Stimulated activated CD8-positive, alpha-beta memory T cell treated with anti-CD3 and anti-CD28 coated beads, Interleukin-4, amount 100 ng/mL, for 4 hours (primary cell): ENCODE measurements at places on chromosomes 11 and 22.

DNA sequence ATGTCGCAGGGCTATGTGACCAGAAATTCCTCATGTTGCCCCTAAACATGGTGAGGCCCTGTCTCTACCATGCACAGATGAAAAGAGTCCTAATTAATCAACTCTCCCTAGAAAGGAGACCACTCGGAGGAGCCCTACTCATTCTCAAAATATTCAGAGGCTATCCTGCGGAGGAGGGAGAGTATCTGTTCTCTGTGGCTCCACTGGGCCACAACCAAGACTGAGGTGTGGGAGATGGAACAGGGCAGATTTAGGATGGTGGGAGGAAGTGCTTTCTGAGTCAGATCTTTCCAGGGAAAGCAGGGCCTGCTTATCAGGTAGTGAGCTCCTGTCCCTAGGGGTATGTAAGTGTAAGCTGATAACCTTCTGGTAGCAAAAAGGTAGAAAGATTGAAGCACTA lies 37.0 kb upstream of the PRDM11 start:
- no peak for DNase-seq

DNA sequence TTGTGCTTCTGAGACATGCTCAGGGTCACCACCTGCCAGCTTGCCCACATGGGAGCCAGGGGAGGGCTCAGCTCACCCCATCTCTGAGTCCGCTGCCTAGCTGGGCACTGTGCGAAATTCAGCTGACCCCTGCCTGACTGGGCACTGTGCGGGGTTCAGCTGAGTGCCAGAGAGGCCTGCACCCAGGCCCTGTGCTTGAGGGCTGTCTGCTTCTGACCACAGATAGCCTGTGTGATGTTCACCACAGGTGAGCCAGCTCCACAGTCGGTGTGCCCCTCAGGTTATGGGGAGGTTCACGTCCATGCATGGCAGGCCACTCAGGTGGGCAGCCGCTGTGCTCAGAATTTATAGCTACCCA lies 84.5 kb upstream of the SUSD2 start:
- DNase-seq = no peak

DNA sequence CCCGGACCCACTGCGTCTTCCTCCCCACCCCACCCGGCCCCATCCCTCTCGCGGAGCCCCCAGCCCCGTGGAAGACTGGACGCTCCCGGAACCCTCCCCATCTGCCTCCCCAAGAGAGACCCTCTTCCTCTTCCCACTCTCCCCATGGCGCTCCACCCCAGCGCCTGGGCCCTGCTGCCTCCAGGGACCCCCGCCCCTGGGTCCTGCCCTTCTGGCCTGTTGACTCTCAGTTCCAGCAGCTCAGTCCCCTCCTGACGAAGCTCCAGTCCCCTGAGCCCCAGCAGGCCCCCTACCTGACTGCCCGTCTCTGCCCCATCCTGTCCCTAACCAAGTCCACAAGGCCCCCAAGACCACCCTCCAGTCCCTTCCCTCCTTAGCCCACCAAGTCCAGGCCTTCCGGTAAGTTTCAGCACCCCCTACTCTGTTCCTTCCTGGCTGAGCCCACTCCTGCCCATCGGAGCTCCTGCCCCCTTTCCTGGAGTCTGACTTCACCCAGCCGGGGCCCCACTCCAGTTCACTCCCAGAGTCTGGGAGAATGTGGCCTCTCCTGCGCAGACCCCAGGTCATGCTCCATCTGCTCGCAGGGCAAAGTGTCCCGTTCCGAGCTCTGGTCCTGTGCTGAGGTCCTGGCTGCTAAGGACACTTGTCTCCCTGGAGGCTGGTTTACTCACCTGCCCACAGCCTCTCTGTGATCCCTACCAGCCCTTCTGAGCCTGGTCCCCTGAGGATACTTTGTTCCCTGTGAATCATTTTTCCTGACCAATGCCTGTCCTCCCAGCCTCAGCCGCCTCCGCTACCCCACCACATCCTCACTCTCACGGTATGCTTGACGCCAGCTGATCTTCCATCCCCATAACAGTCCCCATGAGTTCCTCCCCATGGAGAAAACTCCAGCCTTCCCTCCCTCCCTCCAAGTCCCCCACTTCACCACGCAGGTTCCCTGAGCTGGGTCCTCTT lies 722 bp downstream of the IFITM10 start:
- no peak for DNase-seq

GRCh38 chr11:99192716-99193115 lies 172.0 kb downstream of the CNTN5 start:
- DNase-seq = no peak

GRCh38 chr22:44347549-44347948 lies 34.8 kb upstream of the SHISAL1 start:
- DNase-seq = no peak

- DNase-seq = no peak
Measured at GRCh38 chr22:45502215-45503049, at the start of gene FBLN1. FBLN1 (plus strand) TSS chr22:45502883; CDS start chr22:45502986, 103 bp downstream.

GRCh38 chr22:27206374-27207133 lies 549.2 kb downstream of the MIAT start:
- DNase-seq = no peak

GRCh38 chr11:83727251-83727650 lies 441.1 kb upstream of the CCDC90B start:
- no peak for DNase-seq

DNA sequence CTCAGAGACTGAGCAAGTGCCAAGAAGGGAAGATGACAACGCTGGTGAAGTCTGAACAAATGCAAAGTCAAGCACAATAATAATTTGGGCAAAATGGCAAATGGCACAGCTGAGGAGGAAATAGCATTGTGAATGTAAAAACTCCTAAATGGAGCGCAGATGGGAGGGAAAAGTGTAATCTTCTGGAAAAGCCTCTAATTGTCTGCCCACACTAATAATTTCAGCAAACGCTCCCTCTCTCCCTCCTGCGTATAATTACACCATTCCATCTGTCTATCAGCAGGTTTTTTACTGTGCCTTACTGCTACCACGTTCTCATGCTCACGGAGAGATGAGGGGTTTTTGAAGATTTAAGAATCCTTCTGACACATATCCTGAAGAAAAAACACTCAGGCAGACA lies 302.6 kb downstream of the KIRREL3 start:
- DNase-seq = no peak

GRCh38 chr11:12785901-12786300 lies 111.7 kb downstream of the TEAD1 start:
- no peak for DNase-seq

DNA sequence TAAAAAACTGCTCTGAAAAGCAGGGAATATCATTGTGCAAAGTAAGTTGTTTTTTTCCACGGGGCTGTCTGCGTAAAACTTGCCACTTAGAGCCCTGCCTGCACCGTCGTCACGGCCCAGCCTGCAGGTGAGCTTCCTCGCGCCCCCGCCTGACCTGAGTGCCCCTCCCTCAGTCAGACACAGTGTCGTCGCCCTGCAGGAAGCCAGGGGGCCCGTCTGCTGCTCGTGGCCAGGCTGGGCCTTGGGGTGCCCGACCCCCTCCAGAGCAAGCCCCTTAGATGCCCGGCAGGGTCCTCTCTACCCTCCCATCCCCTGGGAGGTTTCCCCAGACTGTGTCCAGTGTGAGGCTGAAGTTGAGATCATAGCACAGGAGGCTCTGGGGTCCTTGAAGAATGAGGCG lies 31.6 kb downstream of the SBF1 start:
- no peak for DNase-seq

DNA sequence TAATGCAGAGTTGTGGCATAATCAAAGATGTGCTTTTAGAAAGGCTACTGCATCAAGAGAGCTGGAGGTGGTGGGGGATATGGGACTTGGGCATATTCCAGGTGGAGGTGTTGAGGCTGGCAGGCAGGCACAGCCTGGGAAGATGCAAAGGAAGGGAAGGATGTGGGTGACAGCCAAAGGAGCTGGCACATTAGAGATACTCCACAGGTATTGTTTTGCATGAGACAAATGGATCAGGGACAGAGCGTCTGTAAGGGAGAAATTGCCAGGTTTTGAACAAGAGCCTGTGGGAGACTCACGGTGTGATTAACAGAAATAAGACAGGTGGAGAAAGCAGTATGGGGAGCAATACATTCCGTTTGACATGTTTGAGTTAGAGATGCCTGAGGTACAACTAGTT lies 263.7 kb downstream of the NELL1 start:
- no peak for DNase-seq

DNA sequence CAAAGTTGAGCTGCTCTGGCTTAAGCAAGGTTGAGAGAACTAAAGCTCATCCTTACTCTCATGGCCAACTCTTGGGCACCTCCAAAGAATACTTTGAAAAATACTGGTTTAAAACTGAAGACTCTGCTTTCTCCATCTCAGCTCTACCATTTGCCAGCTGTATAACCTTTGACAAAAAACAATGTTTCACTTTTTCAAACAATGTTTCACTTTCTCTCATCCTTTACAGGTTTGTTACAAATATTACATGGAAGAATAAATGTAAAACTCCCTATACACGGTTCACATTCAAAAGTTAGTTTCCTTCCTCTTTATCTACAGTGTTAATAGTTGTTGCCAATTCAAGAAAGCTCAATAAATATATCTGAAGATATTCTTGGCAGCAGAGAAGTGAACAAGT lies 19.2 kb downstream of the AMBRA1 start:
- DNase-seq = no peak

GRCh38 chr11:71995726-71996291 lies 2.9 kb upstream of the IL18BP start:
- no peak for DNase-seq

DNA sequence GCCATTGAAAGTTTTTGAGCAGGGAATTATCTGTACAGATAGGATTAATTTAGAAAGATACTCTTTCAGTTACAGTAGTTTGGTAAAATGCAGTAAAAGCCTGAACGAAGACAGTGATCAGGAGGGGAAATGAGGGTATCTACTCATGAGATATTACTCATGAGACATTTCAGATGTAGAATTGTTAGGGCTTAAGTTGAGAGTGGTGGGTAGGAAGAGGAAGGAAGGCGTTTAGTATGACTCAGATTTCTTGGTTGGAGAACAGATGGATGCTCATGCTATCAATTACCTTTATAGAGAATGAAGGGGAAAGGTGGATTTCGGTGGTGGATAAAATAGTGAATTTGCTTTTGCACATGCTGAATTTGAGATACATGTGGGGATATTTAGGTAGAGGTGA lies 15.8 kb downstream of the CCDC81 start:
- DNase-seq = no peak
